ENCODE measurements at places on chromosomes 7 and 10.

- DNase-seq = no peak
Measured at GRCh38 chr7:44461387-44461786, 29.1 kb downstream of the NUDCD3 start.

DNA sequence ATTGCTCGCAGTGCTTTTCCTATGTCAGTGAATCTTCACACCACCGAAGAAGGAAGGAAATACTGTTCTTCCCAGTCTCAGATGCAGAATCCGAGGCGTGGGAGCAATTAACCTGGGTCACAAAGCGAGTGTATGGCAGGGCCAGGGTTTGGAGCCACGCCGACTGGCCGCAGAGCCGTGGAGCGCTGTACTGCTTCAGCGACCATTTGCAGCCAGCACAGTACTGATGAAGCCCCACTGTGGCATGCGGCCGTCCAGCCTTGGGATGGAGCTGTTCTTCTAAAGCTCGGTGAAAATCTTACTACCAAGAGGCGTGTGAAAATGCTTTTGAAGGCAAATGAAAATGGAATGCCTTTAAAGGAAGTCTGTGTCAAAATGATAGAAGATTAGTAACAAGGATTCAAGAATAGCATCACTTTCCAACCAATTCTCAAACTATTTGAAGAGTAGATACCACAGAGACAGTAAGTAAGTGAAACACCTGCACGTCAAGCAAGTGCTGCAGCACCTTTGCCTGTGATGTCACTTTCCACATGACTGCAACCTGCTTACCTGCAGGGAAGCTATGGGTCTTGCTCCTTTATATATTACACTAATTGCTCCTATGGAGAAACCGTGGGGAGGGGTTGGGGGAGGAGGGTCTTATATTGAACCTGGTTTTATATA, 4.9 kb downstream of the PPP2R2D start:
- no peak for DNase-seq

- no peak for DNase-seq
Measured at GRCh38 chr7:4561795-4562194, 120.3 kb upstream of the FOXK1 start.

- DNase-seq = no peak
Measured at GRCh38 chr10:28479425-28479865, 53.5 kb upstream of the WAC start.

DNA sequence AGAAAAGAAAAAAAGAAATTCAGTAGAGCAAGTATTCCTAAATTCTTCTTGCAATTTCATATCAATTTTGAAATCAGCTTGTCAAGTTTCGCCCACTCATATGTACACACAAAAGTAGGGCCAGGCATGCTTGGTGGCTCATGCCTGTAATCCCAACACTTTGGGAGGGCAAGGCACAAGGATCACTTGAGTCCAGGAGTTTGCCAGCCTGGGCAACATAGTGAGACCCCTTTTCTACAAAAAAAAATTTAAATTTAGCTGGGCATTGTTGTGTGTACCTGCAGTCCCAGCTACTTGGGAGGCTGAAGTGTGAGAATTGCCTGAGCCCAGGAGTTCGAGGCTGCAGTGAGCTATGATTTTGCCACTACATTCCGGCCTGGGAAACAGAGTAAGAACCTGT, 65.4 kb downstream of the MRPL32 start:
- no peak for DNase-seq

DNA sequence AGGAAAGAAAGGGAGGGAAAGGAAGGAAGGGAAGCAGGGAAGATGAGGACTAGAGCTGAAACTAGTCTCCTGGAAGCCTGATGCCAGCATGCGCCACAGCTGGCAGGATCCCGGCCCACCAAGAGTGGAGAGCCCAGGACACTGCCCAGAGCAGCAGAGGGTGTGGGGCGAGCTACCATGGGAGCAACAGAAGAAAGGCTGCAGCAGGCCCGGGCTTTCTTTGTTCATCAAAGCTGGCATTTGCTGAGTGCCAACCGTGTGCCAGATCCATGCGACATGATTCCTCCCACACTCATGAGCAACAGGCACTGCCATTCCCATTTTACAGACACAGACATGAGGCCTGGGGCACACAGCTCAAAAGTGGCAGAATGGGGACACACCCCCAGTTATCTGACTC, 68.9 kb downstream of the FAM53B start:
- no peak for DNase-seq

- no peak for DNase-seq
Measured at GRCh38 chr7:295155-296154, 5.5 kb downstream of the FOXL3 start.

- DNase-seq = no peak
Measured at GRCh38 chr7:84354866-84355265, 160.3 kb upstream of the SEMA3A start.

GRCh38 chr10:47452495-47453140, 31.3 kb downstream of the ANXA8 start:
- no peak for DNase-seq

DNA sequence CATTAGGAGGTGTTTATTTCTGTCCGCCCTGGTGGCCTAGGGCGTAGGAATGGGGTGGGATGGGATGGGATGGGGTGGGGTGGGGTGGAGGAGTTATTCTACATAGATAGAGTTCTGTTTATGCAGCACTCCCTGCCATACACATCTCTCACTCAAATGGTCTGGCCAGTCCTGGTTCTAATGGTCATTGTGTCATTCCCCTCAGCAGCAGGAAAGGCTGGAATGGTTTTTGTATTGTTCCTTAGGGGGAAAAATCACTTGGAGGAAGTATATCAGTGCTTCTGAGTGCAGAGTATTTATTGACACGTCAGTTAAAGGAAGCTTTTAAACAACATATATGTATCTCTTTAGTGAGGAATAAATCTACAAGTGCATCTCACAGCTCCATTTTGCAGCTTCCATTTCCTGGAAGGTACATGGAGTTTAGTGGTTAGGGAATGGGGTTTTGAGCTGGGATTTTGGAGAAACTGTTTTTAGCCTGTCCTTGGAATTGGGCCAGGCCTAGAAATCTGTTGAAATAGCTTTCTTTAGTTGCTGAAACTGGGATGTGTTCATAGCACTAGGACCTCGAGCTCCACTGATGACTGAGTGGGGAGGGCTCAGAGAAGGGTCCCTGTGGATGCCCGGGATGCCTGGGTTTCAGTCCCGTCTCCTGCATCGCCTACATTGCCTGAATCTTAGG, 8.3 kb downstream of the TSPAN14 start:
- DNase-seq = no peak

DNA sequence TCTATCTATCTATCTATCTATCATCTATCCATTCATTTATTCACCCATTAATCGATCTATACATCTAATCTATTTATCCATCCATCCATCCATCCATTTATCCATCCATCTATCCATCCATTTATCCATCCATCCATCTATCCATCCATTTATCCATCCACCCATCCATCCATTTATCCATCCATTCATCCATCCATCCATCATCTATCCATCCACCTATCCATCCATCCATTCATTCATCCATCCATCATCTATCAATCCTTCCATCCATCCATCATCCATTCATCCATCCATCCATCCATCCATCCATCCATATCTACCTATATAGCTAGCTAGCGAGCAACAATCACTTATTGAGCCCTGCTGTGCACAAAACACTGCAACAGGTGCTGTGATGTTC, 953.1 kb upstream of the ZNF722 start:
- no peak for DNase-seq

DNA sequence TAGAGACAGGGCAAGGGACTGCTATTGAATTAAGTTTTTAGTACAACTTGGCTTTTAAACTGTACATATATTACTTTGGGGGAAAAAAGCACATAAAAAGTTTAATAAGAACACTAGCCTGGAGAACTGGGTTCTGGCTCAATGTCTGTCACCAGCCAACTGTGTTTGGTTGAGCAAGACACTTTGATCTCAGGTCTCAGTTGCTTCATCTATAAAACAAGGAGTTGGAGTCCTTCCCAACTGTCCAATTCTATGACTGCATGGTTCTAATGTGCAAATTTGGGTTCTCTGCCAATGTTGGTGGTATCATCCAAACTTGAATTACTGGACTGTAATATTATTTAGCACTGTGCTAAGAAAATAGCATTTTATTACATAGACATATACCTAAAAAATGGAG, 50.3 kb downstream of the ATXN7L1 start:
- DNase-seq = no peak

DNA sequence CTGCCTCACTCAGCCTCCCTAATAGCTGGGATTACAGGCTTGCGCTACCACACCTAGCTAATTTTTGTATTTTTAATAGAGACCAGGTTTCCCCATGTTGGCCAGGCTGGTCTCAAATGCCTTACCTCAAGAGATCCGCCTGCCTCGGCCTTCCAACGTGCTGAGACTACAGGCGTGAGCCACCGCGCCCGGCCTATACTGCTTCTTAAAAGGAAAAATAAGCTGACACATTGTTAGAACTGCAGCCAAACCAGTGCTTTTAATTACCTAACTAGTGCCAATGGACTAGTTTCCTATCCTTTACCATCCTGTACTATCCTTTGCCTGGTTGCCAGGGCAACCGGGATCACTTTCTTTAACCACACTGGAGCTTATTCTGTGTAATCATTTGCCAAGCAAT, 108.0 kb downstream of the LRRTM3 start:
- DNase-seq = no peak

- DNase-seq = no peak
Measured at GRCh38 chr7:156607332-156608172, 33.0 kb upstream of the RNF32 start.

GRCh38 chr7:30253796-30254165, 30.6 kb upstream of the ZNRF2 start:
- DNase-seq = no peak

DNA sequence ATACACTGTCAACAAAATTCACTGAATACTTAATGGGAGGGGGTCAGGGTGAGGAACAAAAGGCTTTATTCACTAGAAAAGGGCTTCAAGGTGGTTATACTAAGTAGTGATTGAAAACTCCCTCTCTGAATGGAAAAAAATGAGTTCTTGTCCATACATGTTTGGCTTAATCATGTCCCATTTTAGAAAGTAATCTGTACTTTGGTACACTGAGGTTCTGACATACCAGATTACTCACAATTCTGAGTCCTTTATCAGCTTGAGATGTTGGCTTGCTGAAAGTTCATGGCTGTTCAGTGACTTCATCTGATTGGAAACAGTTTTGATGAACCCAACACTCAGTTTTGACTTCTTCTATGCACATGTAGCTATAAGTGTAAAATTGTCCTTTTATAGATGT, 12.8 kb upstream of the NOBOX start:
- DNase-seq = no peak

GRCh38 chr7:149869867-149870266, 3.9 kb upstream of the ATP6V0E2 start:
- DNase-seq = no peak

DNA sequence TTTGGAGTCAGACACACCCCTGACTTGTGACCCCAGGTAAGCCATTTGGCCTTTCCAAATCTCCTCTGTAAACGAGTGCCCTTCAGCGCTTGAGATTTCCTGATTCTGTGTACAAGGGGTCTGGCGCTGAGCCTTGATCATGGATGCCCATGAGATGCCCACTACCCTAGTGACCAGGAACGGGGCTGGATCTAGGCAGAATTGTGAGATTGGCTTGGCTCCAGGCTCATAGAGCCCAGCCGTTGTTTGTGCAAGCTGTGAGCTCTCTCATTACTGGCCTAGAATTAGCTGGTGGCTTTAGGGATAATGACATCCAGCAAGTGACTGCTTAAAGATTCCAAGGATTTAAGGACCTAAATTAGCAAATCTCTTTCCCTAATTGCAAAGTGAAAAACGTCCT, 84.9 kb downstream of the CAMK1D start:
- no peak for DNase-seq

DNA sequence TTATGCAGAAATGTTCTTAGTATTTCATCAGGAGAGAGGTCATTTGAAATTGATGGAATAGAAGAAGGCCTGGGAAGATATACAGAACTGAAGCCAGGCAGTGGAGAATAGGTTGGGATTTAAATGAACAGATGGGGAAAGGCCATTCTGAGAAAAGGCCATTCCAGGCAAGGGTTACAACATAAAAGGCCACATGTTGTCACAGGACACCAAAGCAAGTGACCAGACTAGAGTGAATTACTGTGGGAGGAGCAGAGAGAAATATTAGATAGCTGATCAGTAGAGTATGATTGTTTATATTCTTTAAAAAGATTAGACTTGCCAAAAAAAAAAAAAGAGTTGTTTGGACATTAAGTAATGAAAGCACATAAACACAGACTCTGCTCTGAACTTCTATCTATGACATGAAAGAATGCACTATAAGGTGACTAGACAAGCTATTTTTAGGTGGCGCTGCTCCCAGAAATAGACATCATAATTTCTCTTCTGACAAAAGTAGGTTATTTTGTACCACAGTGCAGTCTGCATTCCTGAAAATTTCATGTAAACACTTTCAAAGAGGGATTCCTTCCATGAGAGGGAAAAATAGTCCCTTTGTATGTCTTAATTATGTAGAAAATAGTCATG, 55.2 kb upstream of the DKK1 start:
- no peak for DNase-seq

DNA sequence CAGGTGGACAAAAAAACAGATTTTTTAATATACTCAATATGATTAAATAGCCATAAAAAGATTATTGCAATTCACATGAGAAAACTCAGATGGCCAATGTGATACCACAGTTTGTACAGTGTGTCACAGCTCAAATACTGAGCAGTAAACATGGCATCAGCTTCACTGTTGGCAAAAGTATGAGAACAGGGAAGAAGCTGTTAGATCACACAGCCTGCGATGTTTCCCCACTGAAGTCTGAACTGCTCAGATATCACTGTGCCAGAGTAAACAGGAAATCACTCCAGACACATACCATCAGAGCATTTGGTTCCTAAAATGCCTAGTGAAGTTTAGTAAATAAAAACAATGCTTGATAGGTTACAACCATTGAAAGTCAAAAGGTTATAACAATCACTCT, 347.8 kb downstream of the ETV1 start:
- DNase-seq = no peak
